Stimulated activated CD8-positive, alpha-beta memory T cell treated with anti-CD3 and anti-CD28 coated beads, Interleukin-7, amount 100 ng/mL, for 1 hour (primary cell): ENCODE measurements at places on chromosomes 1 and 21.
A peak's percentile ranks its signal among the peaks of the same experiment; 100 is the strongest.

DNA sequence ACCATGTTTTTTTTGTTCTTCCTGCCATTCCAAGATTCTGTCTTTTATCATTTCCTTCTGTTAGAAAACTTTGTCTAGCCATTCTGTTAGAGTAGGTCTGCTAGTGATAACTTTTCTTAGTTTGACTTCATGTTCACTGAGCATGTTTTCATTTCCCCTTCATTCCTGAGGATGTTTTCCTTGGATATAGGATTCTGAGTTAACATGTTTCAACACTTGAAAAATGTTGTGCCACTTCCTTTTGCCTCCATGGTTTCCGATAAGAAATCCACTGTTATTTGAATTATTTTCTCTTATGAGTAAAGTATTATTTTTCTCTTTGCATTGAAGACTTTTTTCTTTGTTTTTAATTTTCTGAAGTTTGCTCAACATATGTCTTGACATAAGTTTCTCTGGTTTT lies 66.7 kb downstream of the ATP1A1 start:
- DNase-seq, result no peak

DNA sequence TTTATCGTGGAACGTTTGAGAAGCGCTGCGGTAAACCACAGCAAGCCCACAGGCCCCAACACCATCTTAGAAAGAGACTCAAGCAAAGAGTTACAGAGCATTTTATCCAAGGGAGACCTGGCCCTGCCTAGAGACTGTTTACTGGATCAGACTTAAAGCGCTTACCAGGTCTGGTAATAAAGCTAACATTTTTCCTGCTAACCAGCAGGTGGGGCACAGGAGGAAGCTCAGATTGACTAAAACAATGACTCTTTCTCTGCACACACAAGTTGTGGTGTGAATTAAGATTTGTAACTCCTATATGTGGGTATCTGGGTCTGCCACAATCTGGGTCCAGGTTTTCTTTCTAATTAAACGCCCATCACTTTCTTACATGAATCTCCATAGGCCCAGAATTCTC lies 136.5 kb upstream of the ETS2 start:
- no peak for DNase-seq

DNA sequence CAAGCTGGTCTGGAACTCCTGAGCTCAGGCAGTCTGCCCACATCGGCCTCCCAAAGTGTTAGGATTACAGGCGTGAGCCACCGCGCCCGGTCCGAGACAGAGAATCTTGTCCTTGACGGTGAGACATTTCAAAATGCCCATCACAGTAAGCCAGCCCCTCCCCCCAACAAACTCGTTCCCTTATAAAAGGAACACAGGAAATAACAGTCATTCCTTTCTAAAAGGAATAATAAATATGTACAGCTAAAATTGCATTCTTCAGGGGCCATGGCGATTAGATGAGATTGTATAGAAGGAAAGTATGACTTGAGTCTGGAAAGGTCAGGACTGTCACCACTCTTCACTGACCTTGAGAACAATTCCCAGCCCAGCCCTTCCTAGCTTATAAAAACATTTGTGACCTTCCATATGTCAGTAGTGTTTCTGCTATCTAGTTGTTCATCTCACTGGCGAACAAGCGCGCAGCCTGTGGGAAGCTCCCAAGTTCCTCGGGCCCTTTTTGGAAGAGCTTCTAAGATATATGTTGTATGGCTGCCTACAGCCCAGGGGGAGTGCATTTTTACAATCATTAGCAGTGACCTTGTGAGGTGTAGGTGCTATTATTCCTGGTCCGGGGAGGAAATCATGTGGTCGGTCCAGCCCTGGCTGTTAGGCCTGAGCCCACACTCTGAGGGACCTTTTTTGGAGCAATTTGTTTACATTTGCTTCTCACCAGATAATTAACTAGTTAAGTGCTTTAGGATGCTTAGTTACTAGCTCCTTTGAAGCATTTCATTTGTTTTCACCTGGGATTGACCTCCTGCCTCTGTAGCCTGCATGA lies 8.7 kb downstream of the SZRD1 start:
- DNase-seq, result no peak

DNA sequence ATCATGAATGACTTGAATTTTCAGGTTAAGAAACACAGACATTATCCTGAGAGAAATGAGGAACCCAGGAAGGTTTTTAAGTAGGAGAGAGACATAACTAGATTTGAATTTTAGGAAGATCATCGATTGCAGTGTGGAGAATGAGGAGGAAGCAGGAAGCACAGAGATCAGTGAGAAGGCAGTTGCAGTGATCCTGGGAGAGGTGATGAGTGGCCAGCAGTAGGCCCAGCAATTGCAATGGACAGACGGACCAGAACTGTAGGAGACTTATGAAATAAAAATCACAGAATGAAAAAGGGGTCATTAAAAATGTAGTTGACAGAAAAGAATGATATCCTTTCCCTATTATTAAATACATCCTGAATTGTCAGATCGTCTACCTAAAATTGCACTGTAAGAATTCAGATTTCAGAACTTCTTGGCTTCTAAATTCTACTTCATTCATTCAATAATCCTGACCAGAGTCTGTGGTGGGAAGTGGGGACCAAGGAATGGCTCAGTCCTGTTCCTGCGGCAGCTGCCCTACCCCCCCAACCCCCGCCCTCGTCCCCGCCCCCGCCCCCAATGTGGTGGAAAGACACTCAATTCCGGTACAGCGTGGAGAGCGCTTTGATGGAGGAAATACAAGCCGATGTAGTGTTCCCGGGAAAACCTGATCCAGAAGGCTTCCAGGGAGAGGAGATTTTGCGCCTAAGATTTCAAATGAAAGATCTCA lies 35.1 kb downstream of the SLC2A1 start:
- no peak for DNase-seq

- no peak for DNase-seq
Observed at GRCh38 chr1:40630488-40631223, 34.8 kb downstream of the RIMS3 start.

DNA sequence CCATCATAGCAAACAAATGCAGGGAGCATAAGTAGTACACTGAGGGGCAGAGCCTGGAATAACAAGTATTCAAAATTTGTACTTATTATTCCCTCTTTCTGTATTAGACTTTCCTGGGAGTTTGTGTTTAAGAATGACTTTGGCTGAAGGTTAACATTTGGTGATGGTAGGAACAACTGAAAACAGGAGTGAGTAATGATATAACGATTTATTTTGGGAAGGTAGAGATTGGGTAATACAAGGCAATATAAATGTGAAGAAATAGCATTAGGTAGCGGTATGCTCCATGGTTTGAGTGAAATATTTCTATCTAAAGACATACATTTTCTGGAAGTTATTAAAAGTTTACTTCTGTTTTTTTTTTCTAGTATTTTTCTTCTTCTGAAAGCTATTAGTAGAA lies 18.5 kb upstream of the C1orf21 start:
- no peak for DNase-seq

GRCh38 chr1:67372898-67373297 lies 57.3 kb downstream of the SERBP1 start:
- DNase-seq, result no peak

- DNase-seq, result no peak
Observed at GRCh38 chr1:145877923-145878486, 7.7 kb downstream of the ANKRD35 start.

DNA sequence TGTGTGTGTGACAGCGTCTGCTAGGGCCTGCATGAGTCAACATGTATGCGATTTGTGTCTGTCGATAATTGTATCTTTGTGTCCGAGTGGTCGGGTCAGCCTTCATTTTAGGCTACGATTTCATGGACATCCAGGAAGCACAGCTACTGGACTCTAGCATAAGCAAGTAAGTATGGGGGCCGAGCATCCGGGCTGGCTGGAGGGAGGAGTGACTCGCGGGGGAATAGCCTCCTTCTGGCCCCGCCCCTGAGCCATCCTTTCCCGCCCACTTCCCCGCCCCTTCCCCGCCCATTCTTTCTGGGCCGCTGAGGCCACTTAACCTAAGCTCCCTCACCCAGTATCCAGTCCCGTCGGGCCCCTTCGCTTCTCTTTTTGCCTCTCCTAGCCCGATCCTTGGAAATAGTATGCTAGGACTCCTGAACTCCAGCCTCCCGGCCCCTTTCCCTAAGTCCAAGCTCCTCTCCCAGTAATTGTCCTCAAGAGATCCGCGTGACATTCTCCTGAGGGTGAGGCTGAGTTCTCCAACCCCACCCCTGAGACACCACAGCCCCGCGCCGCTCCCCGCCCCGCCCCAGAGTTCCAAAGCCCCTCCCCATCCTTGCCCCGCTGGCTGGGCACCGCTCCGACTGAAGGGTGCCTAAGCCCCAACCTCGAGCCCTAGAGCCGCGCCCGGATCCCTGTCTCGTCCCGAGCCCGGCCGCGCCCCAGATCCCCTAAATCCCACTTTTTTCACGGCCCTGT lies 1.2 kb downstream of the MAP3K6 start:
- DNase-seq, result peak; percentile 61

DNA sequence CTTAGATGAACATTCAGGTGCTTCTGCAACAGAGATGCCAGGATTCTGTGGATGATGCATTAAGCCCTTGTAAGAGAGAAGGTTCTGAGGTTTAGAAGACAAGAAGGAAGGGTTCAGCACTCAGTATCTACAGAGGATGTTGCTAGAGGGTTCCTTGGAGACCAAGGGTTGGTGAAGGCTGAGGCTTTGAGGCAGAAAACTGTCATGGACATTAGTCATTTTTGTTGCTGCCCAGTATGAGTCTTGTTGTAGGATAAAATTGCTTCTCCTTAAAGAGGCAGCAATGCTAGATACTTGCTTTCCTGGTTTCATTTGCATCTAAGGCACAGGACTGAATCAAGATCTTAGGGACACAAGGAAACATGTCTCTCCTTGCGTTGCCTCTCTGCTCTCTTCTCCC lies 319.4 kb upstream of the NFIA start:
- no peak for DNase-seq

- DNase-seq, result no peak
Observed at GRCh38 chr1:10459184-10459583, 9.4 kb downstream of the CORT start.

DNA sequence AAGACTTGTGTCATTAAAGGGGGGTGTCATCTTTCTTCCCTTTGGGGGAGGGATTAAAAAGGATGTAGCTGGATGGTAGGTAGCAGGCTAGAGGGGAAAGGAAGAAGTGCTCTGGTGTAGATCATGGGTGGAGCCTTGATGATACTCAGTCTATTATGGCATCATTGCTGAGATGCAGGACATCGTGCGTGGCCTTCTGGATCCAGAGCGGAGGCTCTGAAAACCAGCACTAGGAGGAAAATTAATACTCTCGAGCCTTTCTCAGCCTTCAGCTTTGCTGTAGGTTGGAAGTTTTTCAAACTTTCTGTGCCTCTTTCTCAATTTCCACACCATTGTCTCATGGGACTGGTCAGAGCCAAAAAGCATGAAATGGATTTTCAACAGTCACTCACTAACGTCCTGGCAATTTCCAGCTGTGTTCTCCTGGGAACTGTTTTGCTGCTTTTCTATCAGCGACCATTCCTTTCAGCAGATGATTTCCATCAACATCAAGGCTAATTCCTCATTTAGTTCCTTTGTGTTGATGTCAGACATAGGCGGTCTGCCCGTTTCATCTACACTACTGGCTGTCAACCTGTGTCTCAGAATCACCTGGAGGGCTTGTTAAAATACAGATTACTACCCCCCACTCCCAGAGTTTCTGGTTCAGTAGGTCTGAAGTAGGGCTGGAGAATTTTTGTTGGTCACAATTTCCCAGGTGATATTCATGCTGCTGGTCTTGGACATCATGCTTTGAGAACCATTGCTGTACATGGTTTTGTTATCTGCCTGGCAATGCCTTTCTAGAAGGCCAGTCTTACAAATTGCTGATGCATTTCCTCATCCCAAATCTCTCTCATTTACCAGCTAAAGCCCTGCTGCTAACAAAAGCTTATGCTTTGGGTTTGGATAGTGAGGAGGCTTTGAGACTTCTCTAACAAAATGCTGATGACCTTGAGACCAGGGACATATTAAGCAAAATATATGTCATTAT lies 7.7 kb downstream of the CACNA1E start:
- no peak for DNase-seq

- no peak for DNase-seq
Observed at GRCh38 chr1:110616587-110616986, 10.4 kb upstream of the KCNA2 start.

- no peak for DNase-seq
Observed at GRCh38 chr1:56472860-56473259, 106.5 kb downstream of the PLPP3 start.

- no peak for DNase-seq
Observed at GRCh38 chr1:207752456-207752998, 673 bp downstream of the CD46 start.

DNA sequence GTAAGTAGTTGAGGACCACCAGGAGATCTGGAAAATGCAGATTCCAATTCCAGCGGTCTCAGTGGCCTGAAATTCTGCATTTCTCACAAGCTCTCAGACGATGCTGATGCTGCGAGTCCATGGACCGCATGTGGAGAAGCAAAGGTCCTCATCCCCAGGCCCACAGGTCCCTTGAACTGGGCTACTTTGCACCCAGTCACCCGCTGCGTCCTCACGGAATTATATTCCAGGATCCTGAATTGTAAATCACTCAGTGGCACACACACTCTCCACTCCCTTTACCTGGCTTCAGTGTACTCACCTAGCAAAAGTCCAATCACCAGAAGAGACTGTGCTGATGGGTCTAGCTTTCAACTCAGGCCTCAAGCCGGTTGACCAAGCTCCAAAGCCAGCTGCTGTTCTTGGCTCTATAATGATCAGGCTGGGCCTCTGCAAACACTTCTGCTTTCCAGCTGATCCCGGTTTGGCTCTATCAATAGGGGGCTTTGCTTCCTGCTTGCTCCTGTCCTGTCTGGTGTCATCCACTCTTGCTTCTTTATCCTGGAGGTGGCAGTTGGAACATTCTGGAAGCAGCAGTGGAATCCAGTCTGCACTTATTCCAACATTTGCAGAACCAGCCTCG lies 904 bp upstream of the RPL22 start:
- DNase-seq, result no peak

- no peak for DNase-seq
Observed at GRCh38 chr1:43978551-43979260, at the start of gene B4GALT2. Gene B4GALT2 (plus strand): TSS chr1:43979210. CDS start chr1:43981161, 1,951 bp downstream.

- no peak for DNase-seq
Observed at GRCh38 chr21:24395320-24395923, 1211.9 kb downstream of the MRPL39 start.

DNA sequence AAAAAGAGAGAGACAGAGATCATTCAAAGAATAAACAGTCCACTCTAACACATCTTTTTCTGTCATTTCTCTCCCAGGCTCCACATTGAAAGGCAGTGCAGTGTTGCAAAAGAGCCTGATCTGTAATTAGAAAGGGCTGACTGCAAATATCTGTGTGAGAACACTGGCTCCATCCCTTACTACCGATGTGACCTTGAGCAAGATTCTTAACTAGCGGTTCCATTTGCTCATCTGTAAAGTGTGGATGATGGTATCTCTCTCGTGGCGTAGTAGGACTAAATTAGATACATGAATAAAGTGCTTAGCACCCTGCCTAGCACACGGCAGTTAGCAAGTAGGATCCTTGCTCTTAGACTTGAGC lies 26.9 kb upstream of the SLC44A3 start:
- DNase-seq, result no peak

GRCh38 chr1:205270764-205271163 lies 43.0 kb downstream of the TMCC2 start:
- no peak for DNase-seq
